NCI-H82 (cell line): ENCODE measurements at places on chromosomes 12 and 14.
A peak's percentile ranks its signal among the peaks of the same experiment; 100 is the strongest.

DNA sequence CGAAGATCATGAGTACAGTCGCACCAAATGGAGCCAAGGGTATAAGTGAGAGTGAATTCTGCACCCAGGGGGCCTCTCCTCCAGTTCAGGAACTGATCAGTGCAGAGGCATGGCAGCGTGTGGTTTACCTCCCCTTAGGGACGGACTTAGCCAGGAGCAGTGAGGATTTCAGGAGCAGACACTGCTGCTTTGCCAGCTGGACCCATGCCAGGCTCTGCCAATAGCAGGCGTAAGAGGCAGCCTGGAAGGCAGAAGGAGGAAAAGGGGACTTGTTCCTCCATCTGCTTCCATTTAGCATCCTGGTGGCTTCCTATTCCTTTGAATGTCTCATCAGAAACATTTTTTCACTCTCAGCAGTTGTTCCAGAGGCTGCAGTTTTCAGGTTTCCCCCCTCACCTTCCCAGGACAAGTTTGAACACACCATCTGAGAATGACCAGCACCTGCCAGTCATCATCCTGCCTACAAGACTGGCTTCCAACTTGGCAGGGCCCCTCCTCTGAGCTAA, 137.0 kb upstream of the LMNTD1 start:
- peak; percentile 42 for DNase-seq

- no peak for DNase-seq
Observed at GRCh38 chr12:27865421-27865820, 85.4 kb upstream of the MANSC4 start.

DNA sequence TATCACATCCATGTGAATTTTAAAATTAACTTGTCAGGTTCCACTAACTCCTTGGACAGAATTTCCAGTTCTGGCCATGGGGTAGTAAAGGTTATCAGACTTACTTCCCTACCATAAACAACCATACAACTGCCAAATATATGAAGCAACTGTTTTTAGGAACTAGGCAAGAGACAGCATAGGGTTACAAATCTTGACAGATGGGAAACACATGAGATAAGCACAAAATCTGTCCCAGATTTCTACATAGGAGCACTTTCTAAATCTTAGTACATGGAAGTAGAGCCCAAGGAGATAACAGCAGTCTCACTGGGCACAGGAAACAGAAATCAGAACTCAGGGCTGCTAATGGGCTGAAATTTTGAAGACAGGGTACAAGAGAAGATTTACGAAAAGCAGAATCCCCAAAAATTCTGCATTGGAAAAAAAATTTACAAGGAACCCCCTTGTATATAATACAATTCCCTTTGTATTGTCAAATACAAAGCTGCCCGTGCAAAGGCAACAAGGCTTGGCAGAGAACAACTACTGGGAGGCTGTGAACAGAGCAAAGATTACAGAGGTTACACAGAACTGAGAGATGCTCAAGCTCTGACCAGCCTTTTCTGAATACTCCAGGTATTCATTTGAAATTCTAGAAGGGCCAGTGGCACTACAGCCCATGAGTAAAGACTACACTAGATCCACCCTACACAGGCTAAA, 43.2 kb downstream of the GALNT4 start:
- DNase-seq: peak; percentile 11

- no peak for DNase-seq
Observed at GRCh38 chr14:99854831-99855230, 61.6 kb downstream of the EML1 start.

DNA sequence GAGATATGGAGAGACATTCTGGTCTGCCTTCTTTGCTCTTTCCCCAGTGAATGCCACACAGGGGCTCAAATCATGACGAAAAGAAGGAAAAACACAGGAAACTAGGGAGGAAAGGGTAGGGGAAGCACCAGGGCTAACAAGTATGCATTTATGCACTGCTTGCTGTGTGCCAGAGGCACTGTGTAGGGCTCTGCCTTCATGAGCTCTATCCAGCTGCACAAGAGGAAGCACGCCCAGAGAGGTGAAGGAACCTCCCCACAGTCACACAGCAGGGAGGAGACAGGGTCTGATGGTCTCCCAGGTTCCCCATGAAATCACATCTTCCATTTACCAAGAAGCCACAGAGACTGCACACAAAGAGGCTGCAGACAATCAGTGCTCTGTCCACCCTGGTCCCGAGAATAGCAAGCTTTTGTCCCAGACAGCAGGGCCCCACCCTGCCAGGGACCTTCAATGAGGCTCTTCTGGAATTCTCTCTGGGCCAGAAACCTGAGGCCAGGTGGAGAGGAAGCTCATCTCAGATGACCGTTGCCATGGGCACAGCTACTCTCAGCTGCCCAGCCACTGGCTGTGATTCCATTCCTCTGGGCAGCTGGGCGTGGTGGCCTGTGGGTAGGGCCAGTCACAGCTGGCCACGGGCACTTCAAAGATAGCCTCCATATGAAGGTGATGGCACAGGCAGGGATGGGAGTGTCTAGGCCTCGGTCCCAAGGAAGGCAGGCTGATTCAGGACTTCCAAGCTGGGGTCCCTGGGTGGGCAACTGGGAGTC, 7.3 kb upstream of the TRPV4 start:
- DNase-seq: no peak

DNA sequence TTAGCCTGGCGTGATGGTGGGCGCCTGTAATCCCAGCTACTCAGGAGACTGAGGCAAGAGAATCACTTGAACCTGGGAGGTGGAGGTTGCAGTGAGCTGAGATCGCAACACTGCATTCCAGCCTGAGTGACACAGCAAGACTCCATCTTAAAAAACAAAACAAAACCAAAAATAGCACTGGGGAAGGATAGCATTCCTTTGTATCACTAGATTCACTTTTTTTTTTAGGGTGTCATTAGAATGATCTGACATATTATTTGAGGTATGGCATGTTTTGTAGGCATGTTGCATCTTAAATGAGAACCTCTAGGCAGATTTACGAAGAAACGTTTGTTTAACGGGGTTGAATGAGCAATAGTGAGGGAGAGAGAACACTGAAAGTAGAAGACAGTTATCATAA, 16.8 kb upstream of the FAR2 start:
- no peak for DNase-seq

DNA sequence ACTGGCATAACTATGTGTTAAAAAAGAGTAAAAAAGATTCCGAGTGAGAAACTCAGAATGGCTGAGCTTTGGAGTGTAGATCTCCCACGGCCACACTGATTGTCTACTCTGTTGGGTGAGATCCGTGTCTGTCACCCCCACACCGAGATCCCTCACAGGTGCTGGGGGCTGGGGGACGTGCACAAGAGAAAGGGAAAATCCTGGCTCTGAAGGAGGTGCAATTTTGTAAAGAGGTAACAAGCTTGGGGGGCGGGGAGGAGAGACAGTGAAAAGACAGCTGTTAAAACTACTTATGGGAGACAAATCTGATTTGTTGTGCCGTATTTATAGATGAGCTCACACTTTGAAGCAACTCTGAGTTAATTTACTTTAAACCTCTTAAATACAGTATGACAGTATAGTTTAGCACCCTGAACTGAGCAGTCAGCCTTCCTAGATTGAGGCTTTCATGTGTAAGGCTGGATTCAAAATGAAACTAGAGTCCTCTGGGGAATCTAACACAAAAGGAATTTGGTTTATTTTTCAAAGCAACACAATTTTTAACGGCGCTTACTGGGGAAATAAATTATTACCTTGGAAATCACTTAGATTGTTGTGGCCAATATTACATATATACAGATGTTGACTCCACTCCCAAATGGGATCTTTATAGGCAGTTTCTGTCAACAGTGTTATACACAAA, 167.4 kb upstream of the RGS6 start:
- DNase-seq: peak; percentile 96
